ENCODE measurements at places on chromosomes 2 and 18.

DNA sequence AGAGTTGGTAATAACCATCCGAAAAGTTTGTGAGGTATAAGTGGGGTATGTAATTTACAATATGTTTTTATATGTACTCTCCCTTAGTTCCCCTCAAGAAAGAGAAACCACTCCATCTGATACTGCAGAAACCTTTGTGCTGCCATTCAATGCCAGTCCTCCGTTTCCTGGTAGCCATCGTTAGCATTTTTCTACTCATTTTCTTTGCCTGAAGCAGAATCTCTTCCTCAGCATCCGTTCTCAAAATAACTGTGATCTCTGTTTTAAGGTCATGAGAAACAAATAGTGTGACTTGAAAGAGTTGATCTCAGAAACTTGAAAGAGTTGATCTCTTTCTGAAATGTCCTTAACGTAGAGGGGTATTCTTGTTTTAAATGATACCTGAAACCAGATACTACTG, 996 bp downstream of the PTCD3 start:
- no peak for DNase-seq

GRCh38 chr2:198060277-198060676, 255.9 kb downstream of the PLCL1 start:
- DNase-seq: no peak

DNA sequence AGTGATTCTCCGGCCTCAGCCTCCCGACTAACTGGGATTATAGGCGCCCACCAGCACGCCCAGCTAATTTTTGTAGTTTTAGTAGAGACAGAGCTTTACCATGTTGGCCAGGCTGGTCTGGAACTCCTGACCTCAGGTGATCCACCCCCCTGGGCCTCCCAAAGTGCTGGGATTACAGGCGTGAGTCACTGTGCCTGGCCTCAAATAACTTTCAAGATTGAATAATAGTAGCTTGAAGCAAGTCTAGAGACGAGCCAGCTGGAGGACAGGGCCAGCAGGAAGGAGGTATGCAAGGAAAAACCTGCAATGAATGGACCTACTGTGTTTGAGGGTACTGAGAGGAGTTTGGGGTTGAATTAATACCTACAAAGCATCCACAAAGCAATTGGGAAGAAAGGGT, 87.5 kb downstream of the MSH2 start:
- DNase-seq: no peak

GRCh38 chr2:26245231-26245732, 543 bp downstream of the HADHB start:
- DNase-seq: no peak

Data from pancreas (tissue), 10 donors.